ENCODE measurements at places on chromosomes 3 and 15. TPM values are rescaled to one million over a fixed set of nuclear protein-coding genes. Genes with fewer than 3 reads are reported as not detected.

AGTR1 gene
- 4.4 TPM for total RNA-seq

POPDC2 gene
- total RNA-seq: 0.78 TPM

POTEB gene
- total RNA-seq: not detected

DNA sequence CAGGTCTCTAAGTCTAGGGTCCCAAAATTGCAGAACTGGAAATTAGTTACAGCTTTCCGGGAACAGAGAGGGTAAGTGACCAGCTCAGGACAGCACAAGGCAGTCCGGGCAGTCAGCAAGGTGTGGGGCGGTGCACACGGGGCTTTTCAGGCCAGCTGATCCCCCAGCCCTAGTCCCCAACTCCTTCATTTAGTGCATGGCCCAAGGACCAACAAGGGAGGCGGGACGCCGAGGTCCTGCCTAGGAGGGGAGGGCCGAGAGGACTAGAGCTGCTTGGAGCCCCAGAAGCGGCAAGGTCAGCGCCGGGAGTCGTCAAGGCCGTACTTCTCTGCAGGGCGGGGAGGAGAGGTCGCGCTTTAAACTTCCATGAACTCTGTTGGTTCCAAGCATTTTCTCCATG is 2.0 kb upstream of the PDE8A start:
- peak; percentile 40 for DNase-seq

GRCh38 chr3:172808969-172809546 is 58.5 kb downstream of the ECT2 start:
- no peak for DNase-seq

GRCh38 chr3:17749281-17749680 is 6.8 kb upstream of the TBC1D5 start:
- no peak for DNase-seq

GRCh38 chr3:101861212-101861788 is 12.0 kb downstream of the NFKBIZ start:
- no peak for DNase-seq

Measured in body of pancreas (tissue), 4 donors.